Right atrium auricular region (tissue), 2 donors: ENCODE measurements at places on chromosomes 2 and 18. TPM values are rescaled to one million over a fixed set of nuclear protein-coding genes. Genes with fewer than 3 reads are reported as not detected.

DNA sequence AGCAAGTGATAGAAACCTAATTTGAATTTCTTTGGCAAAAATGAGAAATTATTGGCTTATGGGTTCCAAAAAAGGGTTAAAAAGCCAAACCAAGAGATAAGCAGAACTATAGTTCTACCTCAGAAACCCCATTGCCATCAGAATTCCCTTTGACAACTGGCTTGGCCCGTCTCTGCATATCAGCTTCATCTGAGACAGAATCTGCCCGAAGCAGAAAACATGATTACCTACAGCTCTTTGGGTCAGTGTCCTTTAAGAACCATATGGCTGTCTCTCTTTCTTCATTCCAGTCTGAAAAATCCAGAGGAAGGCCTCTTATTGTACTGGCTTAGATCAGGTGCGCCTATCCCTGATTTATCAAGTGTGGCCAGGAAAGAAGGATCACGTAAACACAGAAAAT lies 49.8 kb upstream of the AGPS start:
- no peak for DNase-seq

- DNase-seq = no peak
These were observed 300.4 kb downstream of the KCNS3 start for GRCh38 chr2:18178736-18179349.

DNA sequence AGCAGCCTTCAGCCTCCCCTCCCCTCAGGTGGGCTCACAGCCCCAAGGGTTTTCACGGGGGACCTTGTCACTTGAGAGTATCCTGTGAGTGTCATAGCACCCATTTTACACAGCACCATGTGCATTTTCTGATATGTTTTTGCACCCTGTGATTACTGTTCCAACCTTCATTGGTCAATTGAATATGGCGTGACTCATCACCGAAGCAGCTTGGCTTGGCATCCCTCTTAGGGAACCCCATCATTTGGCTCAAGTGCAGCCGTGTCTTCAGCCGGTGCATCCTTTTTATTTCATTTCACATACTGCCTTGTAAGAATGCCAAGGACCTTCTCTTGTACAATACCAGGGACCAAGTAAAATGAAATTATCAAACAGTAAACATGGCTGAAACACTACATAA lies 57.6 kb downstream of the NPAS2 start:
- DNase-seq = no peak

GRCh38 chr18:58692422-58693185 lies 21.3 kb downstream of the MALT1 start:
- DNase-seq = no peak

- DNase-seq = no peak
These were observed 516.6 kb upstream of the ZEB2 start for GRCh38 chr2:145036421-145037011.

- DNase-seq = no peak
These were observed 39.2 kb upstream of the ZNF385B start for GRCh38 chr2:179900655-179901054.

- DNase-seq = no peak
These were observed 32.3 kb downstream of the TBR1 start for GRCh38 chr2:161448431-161448830.

- no peak for DNase-seq
These were observed 8.8 kb downstream of the GKN2 start for GRCh38 chr2:68943581-68944568.

The KIAA2012 gene
- not detected for total RNA-seq

GRCh38 chr2:99127981-99128380 lies 13.5 kb upstream of the C2orf15 start:
- no peak for DNase-seq

- no peak for DNase-seq
These were observed 129.3 kb upstream of the UNC80 start for GRCh38 chr2:209642146-209642820.

The TMEM185B gene
- total RNA-seq = 33.2 TPM

- DNase-seq = no peak
These were observed 16.9 kb upstream of the CYBRD1 start for GRCh38 chr2:171505374-171505773.

The TMEM131 gene
- 20.7 TPM for total RNA-seq

DNA sequence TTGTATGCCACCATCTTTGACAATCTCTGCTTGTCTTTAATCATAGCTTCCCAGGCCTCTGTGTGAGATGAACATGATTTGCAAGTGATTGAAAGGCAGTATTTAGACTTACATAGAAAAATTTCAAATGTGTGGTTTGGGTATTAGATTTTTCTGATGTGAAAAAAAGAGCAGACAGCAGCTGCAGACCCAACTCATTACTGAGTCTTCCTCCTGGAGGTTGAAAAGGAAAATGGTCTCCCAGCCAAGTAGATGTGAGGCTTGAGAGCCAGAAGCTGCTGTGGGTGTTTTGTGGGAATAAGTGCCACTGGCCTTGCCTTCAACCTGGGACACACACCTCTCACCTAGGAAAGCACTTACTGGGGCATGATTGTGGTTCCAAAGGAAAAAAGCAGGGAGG lies 92.5 kb downstream of the KCTD18 start:
- no peak for DNase-seq

- no peak for DNase-seq
These were observed 4.1 kb upstream of the WDR7 start for GRCh38 chr18:56647071-56647470.

GRCh38 chr18:32934201-32934600 lies 161.4 kb upstream of the KLHL14 start:
- DNase-seq = no peak

- no peak for DNase-seq
These were observed 649 bp downstream of the FECH start for GRCh38 chr18:57585855-57586250.

- no peak for DNase-seq
These were observed 31.4 kb upstream of the KCNG2 start for GRCh38 chr18:79766308-79766707.

- DNase-seq = no peak
These were observed 57.1 kb upstream of the TWIST2 start for GRCh38 chr2:238790833-238791230.

- DNase-seq = no peak
These were observed 15.0 kb downstream of the SPEG start for GRCh38 chr2:219449609-219450008.

DNA sequence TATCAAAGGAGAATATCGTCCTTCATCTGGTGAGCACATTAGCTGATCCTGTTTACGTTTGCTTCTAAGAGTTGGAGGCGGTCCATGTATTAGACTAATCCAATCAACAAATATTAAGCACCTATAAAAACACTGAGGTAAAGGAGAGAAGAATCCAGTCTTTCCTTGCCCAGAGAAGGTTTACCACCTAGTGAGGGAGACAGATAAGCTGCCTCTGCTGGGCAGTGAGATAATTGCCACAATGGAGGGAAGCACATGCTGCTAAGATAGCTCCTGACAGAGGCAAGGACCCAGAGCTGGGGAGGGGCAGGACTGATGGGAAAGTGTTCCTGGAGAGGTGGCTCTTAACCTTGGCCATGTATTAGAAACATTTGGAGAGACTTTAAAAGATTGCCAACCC lies 36.7 kb upstream of the ST8SIA5 start:
- DNase-seq = no peak

DNA sequence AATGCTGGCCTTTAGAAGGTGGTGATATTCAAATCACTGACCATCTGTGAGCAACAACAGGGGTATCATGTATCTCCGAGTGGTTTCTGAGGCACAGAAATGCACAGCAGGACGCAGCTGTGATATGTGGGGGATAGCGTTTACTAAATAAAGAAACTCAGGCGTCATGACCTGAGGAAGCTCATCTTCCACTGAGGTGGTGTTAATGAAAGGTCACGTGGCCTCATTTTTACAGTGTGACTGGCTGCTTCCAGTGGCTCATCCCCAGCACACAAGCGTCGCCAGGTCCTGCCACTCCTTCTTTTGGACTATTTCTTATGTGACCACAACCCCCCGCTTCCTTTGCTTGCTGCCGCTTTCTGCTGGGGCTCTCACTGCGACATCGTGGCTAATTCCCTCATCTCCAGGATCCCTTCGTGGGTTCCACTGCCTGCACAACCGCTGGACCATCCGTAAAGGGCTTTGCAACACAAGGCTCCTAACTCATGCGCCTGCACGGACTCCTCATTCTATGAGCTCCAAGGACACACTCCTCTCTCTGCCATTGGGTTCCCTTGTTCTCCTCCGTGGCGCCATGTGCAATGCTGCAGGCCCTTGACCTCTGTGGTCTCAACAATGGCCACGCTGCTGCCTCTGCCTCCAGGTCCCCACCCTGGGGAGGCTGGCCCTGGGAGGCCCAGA lies 109.3 kb downstream of the MBP start:
- no peak for DNase-seq

DNA sequence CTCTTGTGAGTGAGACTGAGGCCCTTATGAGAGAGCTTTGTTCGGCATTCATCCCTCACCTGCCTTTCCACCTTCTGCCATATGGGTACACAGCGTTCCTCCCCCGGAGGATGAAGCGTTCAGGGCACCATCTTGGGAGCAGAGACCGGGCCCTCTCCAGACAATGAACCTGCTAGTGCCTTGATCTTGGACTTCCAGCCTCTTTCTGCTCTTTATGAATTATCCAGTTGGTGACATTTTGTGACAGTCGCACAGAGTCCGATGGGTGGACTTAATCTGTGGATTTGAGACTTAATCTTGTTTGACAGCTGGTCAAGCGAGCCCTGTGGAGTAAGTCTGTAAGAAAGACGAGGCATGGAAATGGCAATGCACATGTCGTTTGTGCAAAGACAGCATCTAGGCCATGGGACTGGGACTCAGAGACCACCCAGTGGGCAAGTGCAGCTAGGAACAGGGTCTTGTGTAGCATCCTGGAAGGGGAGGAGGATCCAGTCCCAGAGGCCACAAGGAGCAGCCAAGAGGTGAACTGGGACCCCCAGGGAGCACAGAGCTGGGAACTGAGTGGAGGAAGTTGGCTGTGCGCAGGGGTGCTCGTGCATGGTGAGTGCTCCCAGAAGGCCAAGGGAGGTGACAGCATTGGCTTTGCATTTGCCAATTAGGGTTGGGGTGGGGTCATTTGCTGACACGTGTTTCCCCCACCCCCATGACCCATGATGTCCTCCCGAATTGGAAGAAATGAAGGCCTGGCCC lies 69.5 kb upstream of the HDAC4 start:
- no peak for DNase-seq

DNA sequence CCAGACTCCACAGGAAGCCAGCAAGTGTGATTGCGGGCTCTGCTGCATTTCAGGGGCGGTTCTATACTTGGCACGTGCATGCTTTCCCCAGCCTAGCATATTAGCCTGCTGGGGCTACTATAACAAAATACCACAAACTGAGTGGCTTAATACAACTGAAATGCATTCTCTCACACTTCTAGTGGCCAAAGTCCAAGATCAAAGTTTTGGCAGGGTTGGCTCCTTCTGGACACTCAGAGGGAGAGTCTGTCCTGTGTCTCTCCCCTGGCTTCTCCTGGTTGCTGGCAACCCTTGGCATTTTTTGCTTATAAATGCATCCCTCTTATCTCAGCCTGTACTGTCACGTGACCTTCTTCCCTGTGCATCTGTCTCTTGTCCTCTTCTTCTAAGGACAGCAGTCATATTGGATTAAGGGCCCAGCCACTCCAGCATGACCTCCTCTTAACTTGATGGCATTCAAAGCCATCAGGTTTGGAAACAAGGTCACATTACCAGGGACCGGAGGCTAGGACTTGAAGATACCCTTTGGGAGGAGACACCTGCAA lies 138.7 kb downstream of the RNF152 start:
- DNase-seq = no peak

- DNase-seq = no peak
These were observed 333.7 kb downstream of the AGAP1 start for GRCh38 chr2:235827585-235827992.

The FBXO15 gene
- total RNA-seq = 0.30 TPM

The CELF4 gene
- total RNA-seq = 0.22 TPM

DNA sequence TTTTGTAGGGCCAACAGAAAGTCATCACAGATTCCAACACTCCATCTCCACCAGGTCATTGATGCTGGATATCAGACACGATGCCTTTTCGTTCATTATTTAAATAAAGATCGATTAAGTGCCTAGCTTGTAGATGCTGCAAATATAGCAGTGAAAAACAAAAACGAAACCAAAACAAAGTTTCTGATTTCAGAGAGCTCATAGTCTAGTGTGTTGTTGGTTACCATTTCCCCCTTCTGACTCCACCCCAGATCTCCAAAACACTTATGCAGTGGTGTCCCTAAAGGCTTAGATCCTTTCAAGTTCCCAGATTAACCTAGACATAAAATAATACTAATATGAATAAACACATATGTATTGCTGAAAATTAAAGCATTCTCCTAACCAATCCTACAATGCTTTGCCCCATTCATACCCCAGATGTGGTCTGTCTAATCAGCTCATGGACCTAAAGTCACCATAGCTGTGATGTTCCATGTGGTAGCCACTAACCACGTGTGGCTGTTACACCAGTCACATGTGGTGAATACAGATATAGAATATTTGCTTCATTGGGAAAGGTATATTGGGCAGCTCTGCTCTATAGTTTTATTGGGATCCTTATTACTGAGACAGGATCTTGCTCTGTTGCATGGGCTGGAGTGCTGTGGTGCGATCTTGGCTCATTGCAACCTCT lies 787.2 kb downstream of the TDRD15 start:
- DNase-seq = no peak

DNA sequence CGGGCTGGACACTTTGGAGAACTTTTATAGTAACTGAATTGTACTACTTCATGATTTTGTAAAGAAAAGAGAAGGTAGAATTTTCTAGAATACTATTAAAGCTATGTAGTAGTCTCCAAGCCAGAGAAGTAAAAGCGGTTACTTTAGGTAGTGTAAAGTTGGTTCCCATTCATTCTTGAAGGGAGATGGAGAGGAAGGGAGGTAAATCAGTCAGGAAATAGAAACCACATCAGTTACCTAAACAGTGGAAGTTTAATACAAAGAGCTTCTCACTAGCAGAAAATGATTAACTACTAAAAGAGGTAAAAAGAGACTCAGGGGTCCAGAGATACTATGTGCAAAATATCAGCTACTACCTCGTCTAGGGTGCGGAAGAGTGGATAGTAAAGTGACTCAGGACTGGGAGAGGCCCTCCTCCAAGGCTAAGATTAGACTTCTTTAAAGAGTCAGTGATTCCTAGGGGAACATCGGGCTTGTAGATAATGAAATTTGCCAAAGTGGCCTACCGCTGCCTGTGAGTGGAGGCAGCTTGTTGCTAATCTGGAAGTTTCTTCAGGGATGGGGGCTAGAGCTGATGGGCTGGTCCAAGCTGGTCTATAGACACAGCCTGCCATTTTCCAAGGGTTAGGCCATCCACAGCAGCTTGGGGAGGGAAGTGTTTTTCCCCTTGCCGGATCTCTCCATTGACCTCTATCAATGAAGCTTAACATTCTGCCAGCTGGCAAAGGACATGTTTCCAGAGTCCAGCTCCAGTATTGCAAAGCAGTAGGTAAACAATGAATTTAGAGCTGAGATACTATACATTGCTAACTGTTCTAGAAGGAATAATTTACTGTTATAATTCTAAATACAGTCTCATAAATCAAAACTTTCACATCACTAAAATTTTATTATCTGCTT lies 246.4 kb upstream of the BOD1L2 start:
- DNase-seq = no peak
